WERI-Rb-1 (cell line): ENCODE measurements at places on chromosomes 4 and X.

DNA sequence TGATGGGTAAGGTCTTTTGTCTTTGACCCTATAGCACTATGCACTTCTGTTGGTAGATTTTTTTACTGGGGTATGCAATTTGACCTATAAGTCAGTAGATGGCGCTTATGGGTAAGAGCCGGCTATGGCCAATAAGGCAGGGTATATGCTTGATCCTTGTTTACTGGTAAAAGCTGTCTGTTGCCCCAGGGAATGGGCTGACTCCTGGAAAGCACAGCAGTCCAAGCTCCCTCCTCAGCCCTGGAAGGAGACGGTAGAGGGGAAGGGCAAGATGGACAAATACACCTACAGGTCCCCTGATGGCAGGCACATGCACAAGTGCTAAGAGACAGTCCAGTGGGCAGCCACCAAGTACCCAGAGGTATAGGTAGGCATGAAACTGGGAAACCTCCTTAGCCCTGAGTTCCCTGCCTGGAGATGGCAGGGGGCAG, 63.7 kb downstream of the ADAMTS3 start:
- peak; percentile 23 for DNase-seq

GRCh38 chrX:104295636-104296035, 40.9 kb upstream of the ESX1 start:
- no peak for DNase-seq

DNA sequence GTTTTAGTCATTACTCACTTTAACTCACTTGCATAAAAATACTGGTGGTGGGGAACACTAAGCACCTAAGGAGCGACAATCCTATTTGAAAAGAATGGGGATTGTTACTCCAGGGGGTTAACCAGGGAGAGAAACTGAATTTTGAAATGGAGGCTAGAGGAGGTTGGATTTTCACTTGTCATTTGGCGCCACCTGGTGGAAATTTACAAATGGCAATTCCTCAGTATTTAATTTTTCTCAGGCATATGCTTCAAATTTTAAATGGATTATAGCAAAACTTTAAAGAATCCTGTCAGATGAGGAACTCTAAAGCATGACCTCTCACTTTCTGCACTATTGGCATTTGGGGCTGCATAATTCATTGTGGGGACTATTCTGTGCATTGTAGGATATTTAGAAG, 2.7 kb upstream of the GEMIN8 start:
- peak; percentile 42 for DNase-seq

- no peak for DNase-seq
Measured at GRCh38 chr4:184688447-184688846, 38.9 kb downstream of the PRIMPOL start.

DNA sequence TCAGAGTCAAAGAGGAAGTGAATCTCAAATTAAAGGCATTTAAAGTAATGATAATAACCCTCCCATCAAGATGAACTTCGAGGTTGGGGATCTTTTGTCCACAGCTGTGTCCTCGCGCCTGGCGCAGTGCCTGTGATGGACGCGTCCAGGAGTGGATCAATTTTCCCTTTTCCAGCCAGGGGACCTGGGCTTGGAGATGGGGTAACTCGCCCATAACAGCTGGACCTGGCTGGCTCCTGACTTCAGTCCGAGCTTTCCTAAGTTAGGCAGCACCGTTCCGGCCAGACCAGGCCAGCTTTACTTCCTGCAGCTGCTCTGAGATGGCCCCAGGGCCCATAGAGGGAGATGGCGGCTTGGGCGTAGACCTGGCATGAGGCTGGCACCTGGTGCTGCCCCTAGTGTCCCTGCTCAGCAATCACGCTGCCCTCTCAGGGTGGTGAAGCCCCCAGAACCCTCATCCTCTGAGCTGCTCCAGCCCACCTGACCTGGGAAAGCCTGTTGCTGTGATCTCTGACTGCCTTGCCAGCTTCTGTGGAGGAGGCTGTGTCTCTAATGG, 23.9 kb downstream of the ADRA2C start:
- DNase-seq = no peak

DNA sequence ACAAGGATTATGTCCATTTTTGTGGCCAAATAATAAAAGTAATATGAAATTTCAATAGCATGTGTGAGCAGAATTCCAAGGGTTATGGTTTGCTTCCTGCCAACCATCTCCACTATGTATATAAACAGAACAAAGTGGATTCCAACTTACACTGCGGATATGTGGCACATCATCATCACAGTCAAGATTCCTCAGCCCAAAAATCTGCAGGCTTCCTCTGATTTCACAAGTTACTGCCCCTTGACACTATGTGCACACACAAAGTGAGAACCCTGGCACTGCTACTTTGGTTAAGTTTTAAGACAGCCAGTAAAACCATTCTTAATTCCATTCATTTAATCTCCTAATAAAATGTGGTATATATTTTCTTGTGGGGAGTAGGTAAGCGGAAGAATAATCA, 76.4 kb downstream of the LEF1 start:
- DNase-seq = no peak

- DNase-seq = no peak
Measured at GRCh38 chr4:163930086-163930485, 435.6 kb downstream of the TMA16 start.

- no peak for DNase-seq
Measured at GRCh38 chrX:51568586-51568985, 50.1 kb downstream of the CENPVL3 start.

DNA sequence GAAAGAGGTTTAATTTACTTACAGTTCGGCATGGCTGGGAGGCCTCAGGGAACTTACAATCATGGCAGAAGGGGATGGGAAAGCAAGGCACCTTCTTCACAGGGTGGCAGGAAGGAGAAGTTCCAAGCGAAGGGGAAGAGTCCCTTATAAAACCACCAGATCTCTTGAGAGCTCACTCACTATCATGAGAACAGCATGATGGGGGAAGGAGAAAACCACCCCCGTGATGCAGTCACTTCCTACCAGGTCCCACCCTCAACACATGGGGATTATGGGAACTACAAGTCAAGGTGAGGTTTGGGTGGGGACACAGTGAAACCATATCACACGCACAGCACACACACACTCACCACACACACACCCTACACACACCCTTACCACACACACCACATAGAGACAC, 104.3 kb downstream of the DCTD start:
- DNase-seq = no peak

- peak; percentile 90 for DNase-seq
Measured at GRCh38 chr4:183398298-183399125, 45.9 kb upstream of the CDKN2AIP start.

GRCh38 chrX:41684138-41684537, 4.6 kb upstream of the GPR34 start:
- no peak for DNase-seq

- DNase-seq = no peak
Measured at GRCh38 chrX:14672611-14673172, 143.4 kb downstream of the GLRA2 start.

- no peak for DNase-seq
Measured at GRCh38 chr4:156929386-156930105, 42.1 kb downstream of the PDGFC start.
